ENCODE measurements at places on chromosomes 11 and 22.
A peak's percentile ranks its signal among the peaks of the same experiment; 100 is the strongest.

- DNase-seq: no peak
These were observed 15.9 kb downstream of the TRIM29 start for GRCh38 chr11:120121914-120122473.

DNA sequence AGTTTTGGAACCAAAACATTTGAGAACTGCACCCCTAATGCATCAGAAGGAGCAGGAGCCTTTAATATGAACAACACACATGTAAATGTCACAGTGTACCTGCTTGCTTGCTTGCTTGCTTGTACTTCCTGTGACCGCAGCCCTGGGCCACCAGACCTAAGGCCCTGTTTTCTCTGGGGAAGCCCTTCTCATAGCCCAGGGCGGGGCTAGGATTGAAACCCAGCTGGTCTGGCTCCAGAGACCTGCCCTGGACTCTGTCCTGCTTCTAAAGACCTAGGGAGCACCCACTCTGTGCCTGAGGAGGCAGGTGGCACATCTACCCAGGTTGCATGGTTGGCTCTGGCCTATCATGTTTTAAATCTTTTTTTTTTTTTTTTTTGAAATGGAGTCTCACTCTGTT, 7.6 kb upstream of the MCM5 start:
- no peak for DNase-seq

GRCh38 chr22:49967706-49968208, 7.2 kb downstream of the PIM3 start:
- DNase-seq: no peak

GRCh38 chr11:118916842-118917388, 8.8 kb downstream of the BCL9L start:
- DNase-seq: peak; percentile 86
